ENCODE measurements at places on chromosomes 11 and 22. TPM values are rescaled to one million over a fixed set of nuclear protein-coding genes. Genes with fewer than 3 reads are reported as not detected.

DNA sequence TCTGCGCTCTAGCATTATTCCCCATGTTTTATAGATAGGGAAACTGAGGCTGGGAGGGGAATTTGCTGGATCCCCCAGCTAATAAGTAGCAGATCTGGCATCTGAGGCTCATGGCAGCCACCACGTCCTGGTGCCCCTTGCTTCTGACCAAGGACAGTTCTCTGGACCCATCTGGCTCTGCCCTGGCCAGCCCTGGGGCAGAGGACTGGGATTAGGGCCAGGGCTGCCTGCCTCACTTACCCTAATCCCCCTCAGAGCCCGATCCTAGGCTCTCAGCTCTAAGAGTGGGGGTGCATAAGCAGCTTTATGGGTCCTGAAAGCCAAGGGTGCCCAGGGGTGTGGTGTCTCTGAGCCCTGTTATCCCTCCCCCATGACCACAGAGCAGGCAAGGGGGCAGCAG, at the start of gene CABP4:
TSS of gene CABP4 (plus strand) at position 301 of the 400 bp plus-strand sequence. CDS start at position 371, 70 bp downstream.
- no peak for DNase-seq

DNA sequence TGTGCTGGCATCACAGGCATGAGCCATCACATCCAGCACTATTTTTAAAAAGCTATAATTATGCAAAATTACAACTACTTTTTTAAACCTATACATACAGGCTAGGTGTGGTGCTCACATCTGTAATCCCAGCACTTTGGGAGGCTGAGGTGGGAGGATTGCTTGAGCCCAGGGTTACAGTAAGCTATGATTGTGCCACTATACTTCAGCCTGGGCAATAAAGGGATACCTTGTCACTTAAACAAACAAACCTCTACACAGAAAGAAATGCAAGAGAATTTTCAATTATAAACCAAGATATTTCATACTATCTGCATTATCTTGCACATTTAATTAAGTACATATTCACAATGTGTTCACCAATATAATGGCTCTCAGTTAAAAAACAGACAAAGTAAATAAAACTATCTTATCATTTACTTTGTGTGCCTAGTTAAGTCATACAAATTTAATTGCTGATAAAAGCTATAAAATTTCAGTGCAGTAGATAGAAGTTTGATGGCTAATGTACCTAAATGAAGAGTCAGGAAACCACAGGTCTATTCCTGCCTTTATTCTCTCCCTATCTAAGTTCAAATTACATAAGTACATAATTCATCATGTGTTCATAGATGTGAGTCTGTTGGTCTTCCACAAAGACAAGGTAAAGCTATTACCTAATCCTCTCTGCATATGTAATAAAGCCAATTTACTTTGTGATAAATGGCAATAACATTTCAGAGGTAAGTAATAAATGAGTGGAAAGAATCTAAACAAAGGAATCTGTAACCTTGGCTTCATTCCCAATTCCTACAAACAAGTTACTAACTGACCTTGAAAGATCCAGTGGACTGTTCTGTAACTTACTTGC, 9.0 kb upstream of the RDX start:
- DNase-seq, result no peak

DNA sequence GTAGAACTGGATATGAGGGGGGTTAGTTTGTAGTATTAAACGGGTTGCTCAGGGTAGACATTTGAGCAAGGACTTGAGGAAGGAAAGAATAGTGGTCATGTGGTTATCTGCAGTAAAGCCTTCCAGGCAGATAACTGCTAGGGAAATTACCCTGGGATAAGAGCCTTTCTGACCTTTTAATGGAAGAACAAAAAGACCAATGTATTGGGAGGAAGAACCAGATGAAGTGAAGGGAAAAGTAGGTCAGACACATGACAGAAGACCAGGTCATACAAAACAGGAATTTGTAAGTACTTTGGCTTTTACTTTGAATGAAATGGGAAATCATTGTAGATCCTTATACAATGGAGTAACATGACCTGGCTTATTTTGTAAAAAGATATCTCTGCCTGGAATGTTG, 241.9 kb upstream of the CTSC start:
- no peak for DNase-seq

GRCh38 chr11:112797092-112797491, 164.1 kb upstream of the NCAM1 start:
- DNase-seq, result no peak

DNA sequence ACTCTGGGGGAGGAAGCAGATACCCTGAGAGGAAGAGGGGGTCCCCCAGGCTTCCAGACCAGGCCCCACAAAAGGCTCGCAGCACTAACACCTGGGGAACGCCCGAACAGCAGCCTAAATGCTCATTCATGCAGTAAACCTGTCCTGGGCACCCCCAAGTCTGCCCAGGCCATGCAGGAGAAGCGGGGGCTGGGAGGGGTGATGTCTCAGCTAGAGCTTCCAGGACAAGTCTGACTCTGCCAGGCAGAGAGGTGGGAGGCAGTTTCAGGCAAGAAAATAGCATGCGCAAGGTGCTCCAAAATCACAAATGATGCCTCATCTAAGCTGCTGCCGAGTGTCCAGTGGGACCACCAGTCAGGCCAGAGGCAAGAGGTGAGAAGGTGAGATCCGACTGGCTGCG, 14.6 kb downstream of the CABP7 start:
- DNase-seq, result no peak

The OR5D16 gene
- not detected for total RNA-seq

The SF3A1 gene
- 317 TPM for total RNA-seq

The SMC1B gene
- not detected for total RNA-seq

The CASP5 gene
- total RNA-seq, result not detected
